Activated T-helper 1 cell treated with anti-CD3 and anti-CD28 coated beads, Interleukin-12 subunit alpha, Interleukin-12 subunit beta, Interleukin-2, Interleukin-4 antibody, amounts not matched to agents 30 ng/mL and 10 ng/mL and 1 ng/mL, durations not matched to agents 14 hours and 24 hours and 36 hours (primary cell): ENCODE measurements at places on chromosomes 5 and 9. TPM values are rescaled to one million over a fixed set of nuclear protein-coding genes. Genes with fewer than 3 reads are reported as not detected.

Gene KIAA0825
- 0.36 and 0.47 TPM in 2 replicates for total RNA-seq

Gene C5orf24
- total RNA-seq = 42.2 and 43.2 TPM in 2 replicates

GRCh38 chr5:169796731-169797130 lies 159.7 kb downstream of the DOCK2 start:
- peaks cover 47% of the 10 kb centered on the region for H3K36me3 ChIP-seq
- H3K4me1 ChIP-seq = peaks cover 51% of the 10 kb centered on the region
- peak overlapping the region; percentile 38 for H3K4me3 ChIP-seq
- DNase-seq = no peak

DNA sequence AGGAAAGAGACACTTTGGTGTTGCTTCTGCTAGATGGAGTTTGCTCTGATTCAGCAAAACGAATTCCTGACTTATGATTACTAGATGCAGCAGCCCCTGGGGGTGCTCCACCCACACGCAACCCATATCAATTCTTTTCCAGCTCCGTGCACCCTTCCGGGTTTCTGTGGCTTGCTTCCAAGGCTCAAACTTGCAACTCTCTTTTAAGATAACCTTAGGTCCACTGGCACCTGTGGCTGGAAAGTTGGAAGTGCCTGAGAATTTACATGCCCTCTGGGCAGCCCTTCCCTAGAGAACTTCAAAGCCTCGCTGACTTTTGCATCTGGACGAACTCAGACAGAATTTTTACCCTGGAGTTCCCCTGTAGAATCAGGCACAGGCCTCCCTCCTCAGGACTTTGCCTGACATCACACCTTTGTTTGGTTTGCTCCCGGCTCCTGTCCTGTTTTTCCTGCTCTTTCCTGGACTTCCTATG lies 224.9 kb downstream of the SNX18 start:
- no peaks in the 10 kb centered on the region for H3K27me3 ChIP-seq
- DNase-seq = no peak
- H3K27ac ChIP-seq = peak overlapping the region; percentile 38
- peaks cover 11% of the 10 kb centered on the region for H3K36me3 ChIP-seq
- peak overlapping the region; percentile 15 for H3K4me3 ChIP-seq

DNA sequence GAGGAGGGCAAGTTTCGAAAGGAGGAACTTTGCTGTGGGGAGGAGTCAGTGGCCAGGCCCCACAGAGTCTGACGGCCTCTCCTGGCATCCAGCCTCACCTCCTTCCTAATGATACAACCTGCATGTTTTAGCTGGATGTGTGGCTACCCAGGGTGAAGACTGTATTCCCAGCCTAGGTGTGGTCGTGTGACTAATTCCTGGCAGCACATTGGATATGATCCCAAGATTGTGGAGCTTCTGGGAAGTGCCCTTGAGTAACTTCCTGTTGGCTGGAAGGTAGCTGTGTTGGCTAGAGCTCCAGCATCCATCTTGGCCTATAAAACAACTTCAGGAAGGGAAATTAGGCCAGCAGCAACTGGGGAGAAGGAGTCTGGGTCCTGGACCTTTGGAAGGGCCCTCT lies 19.0 kb upstream of the LPCAT1 start:
- DNase-seq = no peak
- H3K4me1 ChIP-seq = no peaks in the 10 kb centered on the region
- H3K36me3 ChIP-seq = no peaks in the 10 kb centered on the region
